ENCODE measurements at places on chromosomes 2 and 18.

GRCh38 chr2:233449081-233449901, 95.0 kb downstream of the DGKD start:
- peak; percentile 36 for DNase-seq

DNA sequence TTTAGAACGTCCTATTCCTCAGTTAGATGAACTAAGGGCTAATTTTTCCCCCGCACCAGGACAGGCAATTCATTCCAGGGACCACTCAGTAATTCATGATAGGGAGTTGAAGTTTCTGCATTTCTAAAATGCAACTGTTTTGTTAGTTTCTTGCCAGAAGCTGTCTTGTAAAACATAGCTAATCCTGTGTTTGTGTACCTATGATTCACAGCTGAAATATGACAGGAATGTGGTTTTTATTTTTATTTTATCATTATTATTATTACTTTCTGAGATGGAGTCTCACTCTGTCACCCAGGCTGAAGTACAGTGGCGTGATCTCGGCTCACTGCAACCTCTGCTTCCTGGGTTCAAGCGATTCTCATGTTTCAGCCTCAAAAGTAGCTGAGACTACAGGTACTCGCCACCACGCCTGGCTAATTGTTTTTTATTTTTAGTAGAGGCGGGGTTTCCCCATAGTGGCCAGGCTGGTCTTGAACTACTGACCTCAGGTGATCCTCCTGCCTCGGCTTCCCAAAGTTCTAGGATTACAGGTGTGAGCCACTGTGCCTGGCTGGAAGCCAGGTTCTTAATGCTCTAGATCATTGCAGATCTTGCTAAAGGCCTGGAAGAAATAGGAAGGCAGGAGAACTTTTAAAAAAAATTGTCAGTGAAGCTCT, 154.8 kb upstream of the FHL2 start:
- no peak for DNase-seq

DNA sequence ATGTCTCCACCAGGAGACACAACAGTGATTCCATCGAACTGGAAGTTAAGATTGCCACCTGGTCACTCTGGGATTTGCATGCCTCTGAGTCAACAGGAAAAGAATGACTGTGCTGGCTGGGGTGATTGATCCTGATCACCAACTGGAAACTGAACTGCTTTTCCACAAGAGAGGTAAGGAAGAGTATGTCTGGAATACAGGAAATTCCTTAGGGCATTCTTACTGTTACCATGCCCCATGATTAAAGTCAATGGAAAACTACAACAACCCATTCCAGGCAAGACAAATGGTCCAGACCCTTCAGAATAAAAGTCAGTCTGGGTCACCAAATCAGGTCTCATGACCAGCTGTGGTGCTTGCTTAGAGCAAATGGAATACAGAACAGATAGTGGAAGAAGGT, 12.0 kb upstream of the DDX1 start:
- DNase-seq, result no peak

- peak; percentile 25 for DNase-seq
Observed at GRCh38 chr2:1628893-1629292, 115.4 kb downstream of the PXDN start.

DNA sequence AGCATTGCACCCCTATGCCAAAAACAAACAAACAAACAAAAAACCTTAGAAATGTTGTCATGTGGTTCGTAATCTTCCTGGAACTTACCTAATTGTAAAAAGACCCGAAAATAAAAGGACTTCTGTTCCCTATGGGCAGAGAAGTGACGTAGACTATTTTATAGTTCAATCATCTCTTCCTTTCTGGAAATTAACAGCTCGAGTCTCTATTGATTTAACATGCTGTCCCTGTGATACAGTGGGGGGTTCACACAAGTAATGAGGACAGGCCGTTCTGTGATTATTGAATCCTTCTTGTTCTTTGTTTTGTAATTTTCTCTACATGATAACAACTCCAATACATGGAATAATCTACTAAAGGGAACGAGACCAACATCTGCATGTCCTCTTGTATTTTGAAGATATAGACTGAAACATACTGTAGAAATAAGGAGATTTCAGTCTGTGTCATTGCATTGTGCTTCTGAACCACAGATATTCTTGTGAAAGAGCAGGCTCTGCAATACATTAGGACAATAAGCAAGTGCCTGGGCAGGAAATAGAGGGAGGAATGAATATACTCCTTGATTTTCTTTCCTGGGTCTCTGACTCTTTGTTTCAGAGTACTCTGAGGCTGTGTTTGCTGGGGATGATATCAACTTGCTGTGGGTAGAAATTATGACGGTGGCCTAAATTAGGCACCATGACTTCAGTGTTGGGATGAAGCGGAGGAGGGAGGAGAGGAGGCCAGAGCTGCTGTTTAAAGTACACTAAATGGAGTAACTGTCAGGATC, 65.7 kb upstream of the PPM1B start:
- DNase-seq, result no peak

- DNase-seq, result no peak
Observed at GRCh38 chr2:61356958-61357350, 113.9 kb downstream of the USP34 start.

DNA sequence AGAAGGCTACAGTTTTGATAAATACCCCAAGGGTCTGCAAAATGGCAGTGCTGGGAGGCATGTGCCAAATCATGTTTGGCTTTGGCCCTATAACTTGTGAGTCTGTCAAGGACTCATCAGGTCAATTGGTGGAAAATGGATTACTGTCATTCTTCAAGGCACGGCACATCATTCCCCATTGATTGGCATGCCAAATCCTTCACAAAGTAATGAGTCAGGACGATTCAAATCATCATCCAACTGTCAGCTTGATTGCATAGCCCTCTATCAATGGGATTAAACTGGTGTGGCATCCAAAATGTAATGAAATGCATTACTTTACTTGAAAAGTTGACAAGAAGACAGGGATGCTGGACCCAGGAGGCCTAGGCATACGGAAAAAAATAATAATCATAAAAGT, 441.6 kb upstream of the PIK3C3 start:
- no peak for DNase-seq

- no peak for DNase-seq
Observed at GRCh38 chr2:15189216-15189615, 371.9 kb downstream of the NBAS start.

GRCh38 chr2:226664140-226664539, 135.5 kb downstream of the IRS1 start:
- DNase-seq, result peak; percentile 80

DNA sequence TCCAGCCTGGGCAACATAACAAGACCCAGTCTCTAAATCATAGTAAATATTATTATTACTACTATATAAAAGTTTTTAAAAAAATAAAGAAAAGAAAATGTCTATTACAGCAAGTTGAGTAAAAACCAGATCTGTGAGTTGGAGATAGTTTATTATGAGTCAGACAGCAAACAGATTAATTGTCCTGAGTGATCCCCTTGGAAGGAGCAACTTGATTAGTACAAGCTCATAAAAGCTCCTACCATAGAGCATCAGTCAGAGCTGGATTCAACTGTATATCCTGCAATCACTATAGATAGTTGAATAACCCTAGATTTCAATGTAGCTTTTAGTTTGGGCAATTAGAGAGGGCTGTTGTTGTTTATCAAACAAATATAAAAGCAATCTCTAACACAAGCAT, 84.1 kb downstream of the TRABD2A start:
- no peak for DNase-seq

DNA sequence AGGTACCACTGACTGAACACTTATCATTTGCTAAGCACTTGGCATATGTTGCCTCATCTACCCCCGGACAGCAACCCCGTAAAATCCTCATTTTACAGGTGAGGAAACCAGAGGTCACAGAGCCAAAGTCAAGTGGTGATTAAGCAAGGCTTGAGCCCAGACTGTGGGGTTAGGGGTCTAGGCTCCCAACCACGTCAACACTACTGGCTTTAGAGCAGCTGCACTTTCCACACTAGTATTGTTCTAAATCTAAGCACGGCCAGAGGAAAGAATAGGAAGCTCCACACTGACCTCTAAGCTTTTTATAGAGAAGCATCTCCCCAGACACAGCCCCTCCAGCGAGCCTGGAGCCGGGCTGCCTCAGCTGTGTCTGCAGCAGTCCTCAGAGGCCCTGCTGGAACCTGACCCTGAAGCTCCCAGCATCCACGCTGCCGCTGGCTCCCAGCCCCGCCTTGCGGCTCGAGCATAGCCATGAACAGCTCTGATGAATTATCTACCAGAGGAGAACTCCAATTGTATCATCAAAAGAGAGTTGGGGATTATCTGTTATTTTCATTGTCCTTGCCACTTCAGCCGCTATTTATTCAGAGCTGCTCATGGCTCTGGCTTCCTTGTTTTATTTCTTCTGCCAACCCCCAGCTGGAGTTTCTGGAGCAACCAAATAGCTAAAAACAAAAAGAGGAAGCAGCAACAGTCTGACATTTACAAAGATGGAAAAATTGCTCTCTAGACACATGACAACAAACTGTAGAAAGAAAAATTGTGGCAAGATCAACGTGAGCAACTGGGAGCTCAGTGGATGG, 62.2 kb upstream of the RTN4 start:
- DNase-seq, result peak; percentile 42

GRCh38 chr18:10072671-10073175, 158.9 kb downstream of the VAPA start:
- peak; percentile 56 for DNase-seq

DNA sequence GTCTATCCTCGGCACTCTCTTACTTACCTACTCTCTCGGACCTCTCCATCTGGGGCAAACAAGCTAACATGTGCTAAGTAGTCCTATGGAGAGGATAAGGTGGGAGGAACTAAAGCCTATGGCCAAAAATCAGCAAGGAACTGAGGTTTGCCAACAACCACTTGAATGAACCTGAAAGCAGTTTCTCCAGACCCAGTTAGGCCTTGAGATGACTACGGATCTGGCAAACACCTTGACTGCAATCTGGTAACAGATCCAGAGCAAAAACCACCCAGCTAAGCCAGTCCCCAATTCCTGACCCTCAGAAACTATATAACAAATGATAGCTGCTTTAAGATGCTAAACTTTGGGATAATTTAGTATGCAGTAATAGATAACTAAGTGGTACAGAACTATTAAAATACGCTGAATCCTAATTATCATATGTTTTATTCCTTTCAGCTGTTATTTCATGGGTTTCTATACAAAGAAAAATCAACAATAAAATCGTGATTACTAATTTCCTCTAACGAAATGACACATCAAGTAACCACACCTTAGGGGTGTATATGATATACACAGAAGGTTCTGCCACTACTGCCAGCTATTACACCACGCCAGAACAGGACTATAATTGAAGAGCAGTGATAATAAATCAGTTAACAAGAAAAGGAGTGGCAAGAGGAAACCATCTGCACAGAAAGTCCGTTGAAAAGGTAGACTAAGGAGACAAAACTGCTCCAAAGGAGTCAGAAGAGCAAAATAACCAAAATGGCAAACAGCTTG, 3.2 kb downstream of the FARSB start:
- no peak for DNase-seq

GRCh38 chr2:13682540-13683272, 949.8 kb upstream of the LRATD1 start:
- peak; percentile 14 for DNase-seq

GRCh38 chr2:167215595-167215994, 327.3 kb downstream of the XIRP2 start:
- DNase-seq, result peak; percentile 95

DNA sequence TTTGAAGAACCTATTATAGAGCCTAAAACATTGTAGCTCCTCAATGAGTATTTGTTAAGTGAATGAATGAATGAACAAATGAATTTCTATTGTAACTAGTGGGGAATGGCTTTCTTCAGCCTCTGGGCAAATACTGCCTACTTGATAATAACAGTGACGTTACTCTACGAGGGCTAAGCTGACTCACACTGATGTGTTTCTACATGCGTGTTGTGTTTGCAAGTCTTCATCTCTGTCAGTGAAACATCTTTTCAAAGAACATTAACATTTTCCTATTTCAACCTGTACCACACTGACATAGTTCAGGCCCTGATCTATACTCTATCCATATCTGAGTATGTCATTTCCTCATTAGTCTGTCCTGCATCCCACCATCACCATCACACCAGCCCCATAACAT, 319.9 kb upstream of the ACVR2A start:
- no peak for DNase-seq

DNA sequence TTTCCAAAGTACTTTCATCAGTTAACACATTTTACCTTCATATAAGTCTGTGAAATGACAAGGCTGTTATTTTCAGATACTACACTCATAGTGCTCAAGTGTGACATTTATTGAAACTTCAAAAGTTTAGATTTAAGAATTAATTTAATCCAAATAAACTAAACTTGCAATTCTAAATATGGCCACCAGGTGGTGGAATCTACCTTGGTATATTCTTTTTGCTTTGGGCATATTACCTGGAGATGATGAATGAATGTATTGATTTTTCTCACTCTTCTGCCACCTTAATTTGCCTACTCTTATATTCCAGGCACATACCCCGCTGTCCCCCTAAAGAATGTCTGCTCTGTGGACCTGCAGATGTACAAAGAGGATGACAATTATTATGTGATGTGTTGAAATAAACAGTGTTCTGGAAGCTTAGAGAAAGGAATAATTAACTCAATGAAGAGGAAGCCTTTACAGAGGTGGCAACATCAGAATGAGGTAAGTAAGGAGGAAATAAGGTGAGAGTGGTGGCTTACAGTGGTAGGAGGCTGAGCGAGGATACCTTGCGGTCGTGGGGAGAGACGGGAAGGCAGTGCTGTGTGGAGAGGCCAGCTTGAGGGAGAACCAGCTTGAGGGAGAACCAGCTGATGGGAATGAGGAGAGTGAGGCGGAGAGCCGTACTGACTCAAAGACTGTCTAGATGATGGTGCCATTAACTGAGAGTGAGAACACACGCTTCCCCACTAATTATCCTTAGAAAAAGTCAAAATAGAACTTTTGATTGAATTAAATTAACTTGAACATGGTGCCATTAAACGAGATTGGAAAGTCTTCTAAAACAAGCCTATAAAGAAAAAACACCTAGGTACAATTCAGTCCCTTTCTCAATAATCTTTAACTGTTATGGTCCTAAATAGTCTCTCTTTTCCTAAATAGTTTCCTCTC, 179.5 kb downstream of the CELF4 start:
- no peak for DNase-seq

- peak; percentile 30 for DNase-seq
Observed at GRCh38 chr18:22219568-22220355, 50.4 kb downstream of the GATA6 start.

- DNase-seq, result peak; percentile 23
Observed at GRCh38 chr2:58215429-58215828, 25.7 kb downstream of the FANCL start.

GRCh38 chr2:38557981-38558380, 44.7 kb downstream of the HNRNPLL start:
- no peak for DNase-seq
